Stimulated activated CD8-positive, alpha-beta memory T cell treated with anti-CD3 and anti-CD28 coated beads, Interleukin-4, amount 100 ng/mL, for 4 hours (primary cell): ENCODE measurements at places on chromosomes 3 and 15.

- no peak for DNase-seq
Observed at GRCh38 chr3:187207624-187208023, 10.3 kb downstream of the RTP1 start.

GRCh38 chr3:171458864-171459136 lies 1.4 kb downstream of the TNIK start:
- no peak for DNase-seq

DNA sequence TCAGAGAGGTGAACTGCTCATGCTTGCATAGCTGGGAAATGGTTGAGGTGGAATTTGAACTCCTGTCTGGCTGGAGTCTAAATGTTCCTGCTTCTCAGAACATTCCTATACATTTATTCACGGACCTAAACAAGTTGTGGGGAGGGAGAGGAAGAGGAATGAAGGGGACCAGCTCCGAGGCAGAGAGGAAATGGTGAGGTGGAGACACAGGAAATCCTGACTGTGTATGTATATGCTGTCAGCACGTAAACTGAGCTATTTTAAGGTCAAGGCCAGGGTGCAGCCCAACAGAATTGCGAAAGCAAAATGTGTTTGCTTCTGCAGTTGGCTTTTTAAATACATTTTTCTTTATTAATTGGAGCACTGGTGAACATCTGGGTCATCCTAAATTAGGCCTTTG lies 74.1 kb upstream of the POMGNT2 start:
- DNase-seq, result no peak

GRCh38 chr15:99155961-99156443 lies 51.1 kb downstream of the SYNM start:
- no peak for DNase-seq

DNA sequence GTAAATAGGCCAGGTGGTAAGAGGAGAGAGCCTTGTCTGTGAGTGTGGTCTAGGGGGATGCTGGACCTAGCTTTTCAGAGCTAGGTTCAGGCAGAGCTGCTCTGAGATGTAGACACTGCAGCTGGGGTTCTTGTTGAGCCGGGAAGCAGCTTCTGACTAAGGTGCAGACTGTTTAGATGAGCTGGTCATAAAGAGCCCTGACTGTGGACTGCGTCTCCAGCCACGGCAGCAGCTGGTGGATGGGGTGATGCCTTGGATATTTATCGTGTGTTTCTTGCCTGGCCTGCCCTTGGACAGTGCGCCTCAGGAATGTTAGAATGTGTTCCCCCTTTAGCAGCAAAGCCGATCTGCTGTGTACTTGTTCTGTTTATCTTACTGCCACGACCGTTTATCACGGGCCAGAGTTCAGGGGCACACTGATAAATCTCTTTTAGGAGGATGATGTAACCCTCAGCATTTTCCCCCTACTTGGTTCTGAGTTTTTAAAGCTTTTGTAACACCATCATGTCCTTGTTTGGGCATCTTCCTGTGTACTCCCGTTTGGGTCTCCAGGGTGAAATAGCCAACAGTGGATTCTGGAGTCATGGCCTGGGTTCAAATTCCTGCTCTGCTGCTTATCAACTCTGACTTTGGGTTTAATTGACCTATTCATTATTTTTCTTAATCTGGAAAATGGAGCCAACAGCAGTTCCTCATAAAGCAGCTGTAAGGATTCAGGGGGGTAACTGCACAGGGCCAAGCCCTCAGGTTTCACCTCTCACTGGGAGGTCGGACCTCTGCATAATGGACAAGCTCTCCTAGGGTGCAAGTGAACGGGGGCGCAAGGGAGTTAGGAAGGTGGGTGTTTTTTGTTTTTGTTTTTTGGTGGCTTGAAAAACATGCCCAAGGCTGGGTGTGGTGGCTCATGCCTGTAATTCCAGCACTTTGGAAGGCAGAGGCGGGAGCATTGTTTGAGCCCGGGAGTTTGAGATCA lies 51.4 kb downstream of the FLNB start:
- no peak for DNase-seq

DNA sequence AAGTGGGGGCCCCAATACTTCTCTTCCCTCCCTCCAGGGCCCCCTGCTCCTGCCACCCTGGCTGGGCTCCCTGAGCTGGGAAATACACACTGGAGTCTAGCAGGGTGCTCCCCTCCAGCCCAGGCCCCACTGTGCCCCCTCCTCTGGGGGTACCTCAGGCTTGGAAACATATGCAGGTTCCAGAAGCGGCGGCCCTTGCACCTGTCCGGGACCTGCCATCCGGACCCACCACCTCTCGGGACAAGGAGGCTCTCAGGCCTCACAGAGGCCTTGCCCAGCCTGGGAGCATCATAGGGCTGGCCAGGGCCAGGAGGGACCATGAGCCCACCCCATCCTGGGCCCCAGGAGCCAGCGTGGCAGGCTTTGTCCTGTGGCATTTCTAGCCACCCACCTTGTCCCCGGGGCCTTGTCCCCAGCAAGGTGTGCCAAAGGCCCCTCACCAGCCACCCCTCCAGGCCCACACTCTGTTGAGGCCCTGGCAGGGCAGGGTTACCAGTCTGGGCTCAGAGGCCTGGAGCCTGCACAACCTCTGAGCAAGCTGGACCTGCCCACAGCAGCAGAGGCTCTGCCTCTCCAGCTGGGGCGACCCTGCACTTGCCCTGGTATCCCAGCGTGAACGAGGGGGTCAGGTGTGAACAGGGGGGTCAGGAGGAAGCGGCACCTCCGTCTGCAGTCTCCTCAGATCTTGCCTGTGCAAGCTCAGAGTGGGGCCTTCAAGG lies 45.8 kb downstream of the DNAJB8 start:
- no peak for DNase-seq

DNA sequence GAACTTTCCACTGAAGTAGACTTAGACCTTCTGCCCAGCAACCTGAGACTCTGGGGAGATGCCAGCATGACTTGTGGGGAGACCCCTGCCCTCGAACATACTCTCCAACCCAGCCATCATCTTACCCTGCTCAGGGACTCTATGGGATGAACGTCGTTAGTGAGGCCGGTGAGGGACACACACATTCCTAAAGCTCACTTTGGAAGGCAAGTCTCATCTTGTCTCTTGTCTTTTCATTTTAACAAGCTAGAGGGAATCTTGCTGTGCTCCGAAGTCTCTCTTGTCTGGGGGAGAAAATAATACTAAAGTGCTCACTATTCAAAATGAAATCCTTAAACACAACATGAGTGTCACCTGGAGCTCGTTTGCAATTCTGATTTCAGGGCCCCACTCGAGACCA lies 239.5 kb upstream of the HES1 start:
- DNase-seq, result no peak

GRCh38 chr15:68389936-68390817 lies 41.8 kb downstream of the ITGA11 start:
- DNase-seq, result no peak

DNA sequence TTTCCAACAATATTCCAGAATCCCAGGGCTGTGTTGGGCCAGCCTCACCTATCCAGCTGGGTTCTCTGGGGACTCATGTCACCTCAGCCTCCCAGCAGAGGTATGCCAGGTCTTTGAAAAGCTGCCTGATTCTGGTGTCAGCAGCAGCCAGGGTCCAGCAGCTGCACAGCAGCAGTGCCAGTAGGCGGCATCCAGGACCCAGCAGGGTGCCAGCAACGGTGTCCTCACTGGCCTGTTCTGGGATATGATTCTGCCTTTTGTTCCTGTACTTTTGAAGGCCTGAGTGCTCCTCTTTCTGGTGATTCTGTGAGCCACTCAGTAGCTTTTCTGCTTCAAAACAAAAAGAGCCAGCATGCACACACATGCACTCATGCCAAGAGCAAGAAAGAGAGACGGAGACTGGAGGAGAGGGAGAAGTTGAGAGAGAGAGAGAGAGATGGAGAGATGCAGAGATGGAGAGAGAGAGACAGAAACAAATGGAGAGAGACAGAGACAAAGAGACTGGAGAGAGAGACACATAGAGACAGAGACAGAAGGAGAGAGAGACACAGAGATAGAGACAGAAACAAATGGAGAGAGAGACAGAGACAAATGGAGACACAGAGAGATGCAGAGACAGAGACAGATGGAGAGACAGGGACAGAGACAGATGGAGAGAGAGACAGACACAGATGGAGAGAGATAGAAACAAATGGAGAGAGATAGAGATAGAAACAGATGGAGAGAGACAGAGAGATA lies 205.7 kb downstream of the UACA start:
- DNase-seq, result no peak

GRCh38 chr15:68794863-68795262 lies 25.8 kb downstream of the ANP32A start:
- DNase-seq, result no peak

DNA sequence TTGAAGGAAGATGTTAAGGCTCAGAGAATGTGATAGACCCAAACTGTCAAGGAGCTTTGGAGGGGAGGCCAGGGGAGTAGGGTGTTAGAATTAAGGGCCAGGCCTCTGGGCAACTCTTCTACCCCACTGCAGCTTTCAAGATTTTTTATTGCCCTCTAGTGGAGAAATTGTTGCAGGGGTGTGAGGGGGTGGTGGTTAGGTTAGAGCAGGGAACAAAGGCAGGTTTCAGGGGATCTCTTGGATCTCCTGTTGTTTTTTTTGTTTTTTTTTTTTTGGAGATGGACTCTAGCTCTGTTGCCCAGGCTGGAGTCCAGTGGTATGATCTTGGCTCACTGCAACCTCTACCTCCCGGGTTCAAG lies 1.4 kb upstream of the SEC13 start:
- DNase-seq, result no peak

GRCh38 chr3:16496408-16497222 lies 16.9 kb downstream of the RFTN1 start:
- DNase-seq, result no peak

GRCh38 chr3:107781253-107781652 lies 258.5 kb downstream of the BBX start:
- no peak for DNase-seq

DNA sequence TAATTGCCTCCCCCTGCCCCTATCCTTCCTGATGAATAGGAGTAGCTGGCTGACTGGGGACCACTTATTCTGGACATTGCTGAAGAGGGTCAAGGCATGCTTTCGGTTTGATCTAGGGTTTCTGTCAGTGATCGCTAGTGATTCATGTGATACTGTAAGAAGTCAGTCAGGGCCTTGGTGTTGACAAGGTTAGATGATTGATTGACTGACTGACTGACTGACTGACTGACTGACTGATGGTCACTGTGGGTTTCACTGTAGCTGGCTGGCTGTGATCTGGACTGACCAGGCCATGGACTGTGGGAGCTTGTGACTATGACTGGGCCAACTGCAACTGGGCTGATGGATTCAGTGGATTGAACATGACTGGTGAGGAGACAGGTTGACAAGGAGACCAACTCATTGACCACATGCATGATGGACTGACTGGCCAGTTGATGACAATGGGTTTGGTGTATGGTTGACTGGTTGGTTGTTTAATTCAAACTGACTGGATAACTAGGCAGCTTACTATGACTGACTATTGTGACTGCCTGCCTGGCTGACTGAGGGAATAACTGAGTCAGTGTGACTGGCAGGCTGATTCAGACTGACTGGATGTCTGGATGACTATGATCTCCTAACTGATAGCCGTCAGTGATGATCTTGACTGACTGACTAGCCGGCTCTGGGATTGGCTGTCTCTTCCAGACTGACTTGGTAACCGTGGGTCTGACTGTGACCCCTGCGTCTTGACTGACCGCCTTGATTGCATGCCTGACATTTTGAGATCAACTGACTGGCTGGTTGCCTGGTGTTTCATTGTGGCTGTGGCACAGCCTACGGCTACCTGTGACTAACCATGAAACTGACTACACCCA lies 509.9 kb downstream of the SHQ1 start:
- no peak for DNase-seq

GRCh38 chr3:146129750-146130149 lies 31.2 kb downstream of the PLOD2 start:
- DNase-seq, result no peak

DNA sequence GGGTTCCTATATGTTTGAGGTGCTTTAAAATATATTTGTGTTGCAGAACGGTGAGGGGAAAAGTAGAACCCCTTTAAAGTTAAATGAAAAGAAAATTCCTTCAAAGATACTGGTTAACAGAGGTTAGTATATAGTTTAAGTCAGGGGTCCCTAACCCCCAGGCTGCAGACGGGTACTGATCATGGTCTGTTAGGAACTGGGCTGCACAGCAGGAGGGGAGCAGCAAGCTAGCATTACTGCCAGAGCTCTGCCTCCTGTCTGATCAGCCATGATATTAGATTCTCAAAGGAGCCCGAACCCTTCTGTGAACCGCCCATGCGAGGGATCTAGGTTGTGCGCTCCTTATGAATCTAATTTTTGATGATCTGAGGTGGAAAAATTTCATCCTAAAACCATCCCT lies 37.5 kb upstream of the RFX7 start:
- no peak for DNase-seq

GRCh38 chr3:184812662-184813042 lies 686 bp downstream of the VPS8 start:
- no peak for DNase-seq

DNA sequence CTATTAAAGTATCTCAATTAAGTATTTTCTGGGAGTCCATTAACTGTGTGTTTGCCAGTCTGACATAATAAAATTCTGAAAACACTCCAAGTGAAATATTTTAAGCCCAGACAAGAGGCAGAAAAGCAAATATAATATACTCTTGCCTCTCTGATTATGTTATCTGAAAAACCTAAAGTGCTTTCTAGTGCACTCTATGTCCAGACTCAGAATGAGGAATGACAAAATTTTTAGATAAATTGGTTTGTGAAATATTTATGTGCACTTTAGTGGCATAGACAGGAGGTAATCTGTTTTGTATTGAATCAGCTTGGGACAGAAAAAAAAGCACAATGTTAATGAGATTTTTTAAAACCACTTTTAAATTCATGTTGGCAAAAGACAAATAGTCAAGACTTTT lies 508.2 kb upstream of the SUCLG2 start:
- DNase-seq, result no peak

DNA sequence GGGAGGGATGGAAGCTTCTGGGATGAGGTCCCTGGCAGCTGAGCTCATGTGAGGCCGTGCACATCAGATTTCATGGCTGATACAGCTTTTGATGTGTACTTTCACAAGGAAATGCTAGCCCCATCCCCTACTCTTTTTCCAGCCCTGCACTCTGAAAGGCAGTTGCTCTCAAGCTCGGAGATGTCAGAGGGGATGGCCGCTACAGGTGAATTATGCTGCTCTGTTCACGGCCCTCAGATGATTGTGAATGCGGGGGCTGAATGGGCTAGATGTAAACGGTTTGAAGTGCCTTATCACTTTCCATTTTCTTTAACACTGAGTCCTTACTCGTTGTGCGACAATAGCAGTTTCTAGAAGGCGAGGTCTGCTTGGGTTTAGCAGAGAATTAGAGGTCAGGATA lies 88.0 kb upstream of the RASGRF1 start:
- no peak for DNase-seq

DNA sequence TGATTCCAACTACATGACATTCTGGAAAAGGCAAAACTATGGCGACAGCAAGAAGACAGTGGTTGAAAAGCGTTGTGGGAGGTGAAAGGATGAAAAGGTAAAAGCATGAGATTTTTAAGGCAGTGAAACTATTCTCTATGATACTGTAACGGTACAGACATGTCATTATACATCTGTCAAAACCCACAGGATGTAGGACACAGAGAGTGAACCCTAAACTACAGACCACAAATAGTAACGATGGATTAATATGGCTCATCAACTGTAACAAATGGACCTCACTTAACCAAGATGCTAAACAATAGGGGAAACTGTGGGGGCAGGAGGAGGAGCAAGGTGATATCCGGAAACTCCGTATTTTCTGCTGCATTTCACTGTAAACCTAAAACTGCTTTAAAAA lies 39.1 kb downstream of the MYO9A start:
- no peak for DNase-seq
